ENCODE measurements at places on chromosomes 2 and 18.

- DNase-seq = no peak
Observed at GRCh38 chr18:48661421-48661820, 122.6 kb downstream of the CTIF start.

GRCh38 chr2:24110660-24111303, 12.4 kb downstream of the PFN4 start:
- DNase-seq = no peak

DNA sequence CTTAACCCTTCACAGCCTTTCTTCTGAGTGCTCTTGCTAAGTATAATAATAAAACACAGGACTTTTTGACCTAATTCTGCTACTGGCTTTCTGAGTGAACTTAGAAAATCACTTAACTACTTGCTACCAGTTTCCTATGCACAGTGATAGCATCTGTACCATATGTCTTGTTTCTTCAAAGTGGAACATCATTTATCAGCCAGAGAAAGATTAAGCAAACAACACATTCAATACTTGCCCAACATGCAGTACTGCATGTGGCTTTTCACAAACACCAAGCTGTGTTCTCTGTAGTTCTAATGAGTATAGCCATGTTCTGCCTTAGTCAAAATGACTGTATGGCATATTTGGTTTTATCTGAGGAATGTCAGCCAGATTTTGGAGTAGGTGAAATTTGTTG, 1286.6 kb upstream of the ZEB2 start:
- no peak for DNase-seq

DNA sequence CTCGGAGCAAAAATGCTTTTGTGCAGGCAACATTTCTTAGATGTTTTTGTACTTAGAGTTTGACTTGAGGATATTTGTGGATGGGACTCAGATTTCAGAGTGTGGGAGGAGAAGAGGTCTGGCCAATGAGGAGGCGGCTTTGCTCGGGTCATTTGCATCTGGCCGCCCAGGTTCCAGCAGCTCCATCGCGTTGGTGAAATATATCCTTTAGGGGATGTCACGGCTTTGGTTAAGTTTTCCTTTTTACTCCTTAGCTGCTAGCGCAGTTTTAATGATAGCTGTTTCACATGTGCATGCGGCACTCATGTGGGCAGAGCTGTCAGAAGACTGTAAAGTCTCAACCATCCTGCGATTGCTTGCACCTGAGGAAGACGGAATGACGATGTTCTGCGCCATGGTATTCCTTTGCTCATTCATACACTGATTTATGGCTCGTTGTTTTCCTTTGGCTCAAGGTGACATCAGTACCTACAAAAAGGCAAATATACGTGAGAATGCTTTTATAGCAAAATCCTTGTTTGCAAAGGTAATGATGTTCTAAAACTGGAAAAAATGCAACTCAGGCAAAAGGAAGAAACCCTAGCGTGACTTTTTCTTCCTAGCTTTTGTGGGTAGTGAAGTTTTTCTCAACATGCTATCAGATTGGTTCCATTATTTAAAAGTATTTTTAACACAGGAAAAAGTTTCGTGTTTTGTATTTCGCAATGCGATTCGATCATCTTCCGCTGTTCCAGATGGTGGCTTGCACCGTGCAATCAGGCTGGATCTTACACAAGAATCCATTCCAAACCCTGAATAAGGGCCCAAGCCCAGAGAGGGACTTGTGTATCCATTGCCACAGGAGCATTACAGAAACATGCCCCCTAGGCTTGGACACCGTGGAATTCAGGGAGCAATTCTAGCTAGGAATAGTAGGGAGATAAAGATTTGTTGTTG, 70.5 kb upstream of the ZNF516 start:
- no peak for DNase-seq

- no peak for DNase-seq
Observed at GRCh38 chr2:15916336-15916735, 24.0 kb upstream of the MYCN start.

All from stimulated activated effector memory CD8-positive, alpha-beta T cell treated with anti-CD3 and anti-CD28 coated beads, Interleukin-12 subunit alpha, Interleukin-12 subunit beta, amount 100 ng/mL, for 72 hours (primary cell).